ENCODE measurements at places on chromosomes 6 and 20. TPM values are rescaled to one million over a fixed set of nuclear protein-coding genes. Genes with fewer than 3 reads are reported as not detected.
A peak's percentile ranks its signal among the peaks of the same experiment; 100 is the strongest.

ECT2L gene
- not detected for total RNA-seq

PIM1 gene
- total RNA-seq = 4.7 TPM

BPIFB2 gene
- total RNA-seq = not detected

CNR1 gene
- total RNA-seq = not detected

RCAN2 gene
- total RNA-seq = 2.7 TPM

DNA sequence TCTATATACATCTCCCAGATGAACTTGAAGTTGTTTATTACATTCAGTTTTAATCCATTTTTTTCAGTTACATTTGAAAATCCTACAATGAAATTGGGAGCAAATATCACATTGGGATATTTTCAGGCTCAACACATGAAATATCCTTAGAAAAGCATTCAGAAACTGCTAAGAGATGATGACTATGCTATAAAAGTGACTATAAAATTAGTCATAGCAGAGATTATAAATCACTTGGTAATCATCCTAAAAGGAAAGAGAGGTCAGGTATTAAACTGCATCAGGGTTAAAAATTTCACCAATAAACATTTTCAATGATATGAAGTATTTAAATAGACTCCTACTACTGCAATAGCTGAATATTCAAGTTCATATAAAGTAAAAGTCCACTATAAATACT lies 987.7 kb downstream of the GRIK2 start:
- peak; percentile 14 for DNase-seq

AVP gene
- not detected for total RNA-seq

TGM3 gene
- total RNA-seq = not detected

- no peak for DNase-seq
Observed at GRCh38 chr20:62029949-62030348, 35.7 kb downstream of the TAF4 start.

- DNase-seq = peak; percentile 86
Observed at GRCh38 chr20:50498071-50498776, 12.0 kb upstream of the PTPN1 start.

DNA sequence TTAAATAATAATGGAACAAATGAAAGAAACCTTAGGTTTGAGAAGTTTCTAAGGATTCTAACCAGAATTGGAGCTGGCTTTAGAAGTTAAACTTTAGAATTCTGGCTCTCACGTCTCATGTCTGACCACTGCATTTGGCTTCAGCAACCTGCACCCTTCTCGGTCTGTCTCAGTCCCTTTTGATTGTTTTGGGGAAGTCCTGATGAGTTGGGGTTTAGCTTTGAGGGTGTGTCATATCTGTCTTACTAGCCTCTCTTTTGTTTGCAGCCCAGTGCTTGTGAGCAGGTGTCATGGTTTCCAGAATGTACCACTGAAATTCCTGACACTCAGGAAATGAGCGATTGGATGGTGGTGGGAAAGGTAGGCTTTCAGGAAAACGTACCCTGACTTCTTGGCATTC lies 17.0 kb downstream of the CMTR1 start:
- no peak for DNase-seq

LAMA4 gene
- total RNA-seq = 1.2 TPM
